ENCODE measurements at places on chromosomes 7 and 10.

GRCh38 chr7:75054744-75055143 lies 18.9 kb downstream of the RCC1L start:
- DNase-seq = no peak

DNA sequence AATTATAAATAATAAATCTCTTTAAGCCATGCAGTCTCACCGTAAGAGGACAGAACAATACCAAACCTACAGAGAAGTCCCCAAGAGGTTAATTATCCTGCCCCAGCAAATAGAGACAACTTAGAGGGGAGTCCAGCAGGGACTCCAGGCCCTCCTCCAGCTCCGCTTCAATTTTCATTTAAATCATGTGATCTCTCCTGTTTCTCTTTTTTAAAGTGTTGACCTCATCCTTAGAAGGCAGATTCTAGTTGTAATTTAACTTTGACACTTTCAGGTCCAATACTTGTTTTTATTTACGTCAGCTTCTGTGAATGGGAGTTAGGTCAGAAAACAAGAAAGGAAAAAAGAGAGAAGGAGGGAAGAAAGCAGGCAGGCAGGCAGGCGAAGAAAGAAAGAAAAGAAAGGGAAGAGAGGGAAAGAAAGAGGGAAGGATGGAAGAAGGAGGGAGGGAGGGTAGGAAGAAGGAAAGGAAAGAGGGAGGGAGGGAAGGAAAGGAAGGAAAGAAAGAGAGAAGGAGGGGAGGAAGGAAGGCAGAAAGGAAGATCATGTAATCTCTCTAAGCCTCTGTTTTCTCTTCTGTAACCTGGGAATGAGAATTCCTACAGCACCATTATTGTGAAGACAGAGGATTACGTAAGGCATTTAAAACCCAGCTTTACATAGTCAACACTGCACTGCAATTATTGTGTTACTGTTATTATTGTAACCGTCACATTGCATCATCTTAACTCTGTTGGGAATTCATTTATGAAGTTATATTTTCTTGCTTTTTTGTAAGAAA lies 227.7 kb downstream of the SKIDA1 start:
- DNase-seq = no peak

DNA sequence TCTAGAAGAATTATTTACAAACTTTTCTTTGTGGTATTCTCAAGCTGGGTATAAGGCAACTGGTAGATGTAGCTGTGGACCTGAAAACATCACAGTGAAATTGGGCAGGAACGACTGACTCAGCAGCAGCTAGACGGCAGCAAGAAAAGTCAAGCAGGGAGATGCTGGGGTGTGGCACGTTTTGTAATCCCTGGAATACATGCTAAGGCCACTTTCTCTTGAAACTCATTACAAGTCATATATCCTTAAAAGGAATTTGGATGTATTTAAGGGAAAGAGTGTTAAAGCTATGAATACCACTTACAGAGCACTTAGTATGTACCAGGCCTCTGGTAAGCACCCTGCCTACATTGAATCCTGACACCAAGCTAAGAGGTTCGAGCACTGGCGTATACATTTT lies 17.4 kb downstream of the BEND7 start:
- DNase-seq = no peak

- DNase-seq = no peak
Observed at GRCh38 chr7:5282543-5283316, at the start of gene SLC29A4. TSS of gene SLC29A4 (plus strand) at chr7:5282943. CDS start at chr7:5287817, 4,874 bp downstream.

- DNase-seq = no peak
Observed at GRCh38 chr7:80869821-80870751, 48.8 kb downstream of the SEMA3C start.

DNA sequence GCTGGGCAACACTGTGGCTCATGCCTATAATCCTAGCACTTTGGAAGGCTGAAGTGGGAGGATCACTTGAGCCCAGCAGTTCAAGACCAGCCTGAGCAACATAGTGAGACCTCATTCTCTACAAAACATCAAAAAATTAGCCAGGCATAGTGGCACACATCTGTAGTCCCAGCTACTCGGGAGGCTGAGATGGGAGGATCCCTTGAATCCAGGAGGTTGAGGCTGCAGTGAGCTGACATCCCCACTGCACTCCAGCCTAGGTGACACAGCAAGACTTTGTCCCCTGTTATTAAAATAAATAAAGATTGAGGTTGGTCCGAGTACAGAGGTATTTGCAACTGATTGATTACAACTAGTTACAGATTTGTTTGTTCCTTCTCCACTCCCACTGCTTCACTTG lies 44.1 kb downstream of the SKIDA1 start:
- DNase-seq = no peak

DNA sequence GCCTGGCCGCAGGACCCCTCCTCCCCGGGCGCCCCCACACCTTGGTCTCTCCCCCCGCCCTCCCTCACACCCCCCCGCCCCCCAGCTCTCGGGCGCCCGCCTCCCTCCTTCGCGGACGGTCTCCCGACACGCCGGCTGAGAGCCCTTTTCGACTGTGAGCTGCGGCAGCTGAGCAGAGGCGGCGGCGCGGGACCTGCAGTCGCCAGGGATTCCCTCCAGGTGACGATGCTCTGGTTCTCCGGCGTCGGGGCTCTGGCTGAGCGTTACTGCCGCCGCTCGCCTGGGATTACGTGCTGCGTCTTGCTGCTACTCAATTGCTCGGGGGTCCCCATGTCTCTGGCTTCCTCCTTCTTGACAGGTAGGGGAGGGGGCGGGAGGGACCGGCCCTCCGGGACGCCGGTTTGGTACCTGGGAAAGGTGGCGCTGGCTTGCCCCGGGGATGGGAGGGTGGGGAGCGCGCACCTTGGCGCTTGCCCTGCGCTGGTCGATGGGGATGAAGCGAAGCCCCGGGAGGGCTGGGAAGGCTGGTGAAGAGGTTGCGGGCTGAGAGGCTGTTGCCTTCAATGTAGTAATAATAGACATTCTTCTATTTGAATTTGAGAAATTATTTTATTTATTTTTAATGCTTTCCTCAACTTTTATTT lies at the start of gene BMPER:
Gene BMPER, plus strand, starts transcription at position 151 of the 644 bp plus-strand sequence. Its CDS starts 75 bp downstream, at position 226.
- DNase-seq = no peak

- DNase-seq = no peak
Observed at GRCh38 chr7:29593459-29593858, 29.8 kb downstream of the PRR15 start.

Measured in stimulated activated CD8-positive, alpha-beta memory T cell treated with anti-CD3 and anti-CD28 coated beads, Interleukin-2, amount 100 ng/mL, for 1 hour (primary cell).